ENCODE measurements at places on chromosomes 16 and 17. TPM values are rescaled to one million over a fixed set of nuclear protein-coding genes. Genes with fewer than 3 reads are reported as not detected.

GRCh38 chr17:38970128-38970527, 2.9 kb upstream of the FBXO47 start:
- no peaks in the 10 kb centered on the region for H3K36me3 ChIP-seq
- peaks cover 3% of the 10 kb centered on the region for H3K4me1 ChIP-seq
- no peak for DNase-seq
- H3K27me3 ChIP-seq, result no peaks in the 10 kb centered on the region
- H3K4me3 ChIP-seq, result no peak overlapping the region
- no peak overlapping the region for H3K27ac ChIP-seq

DNA sequence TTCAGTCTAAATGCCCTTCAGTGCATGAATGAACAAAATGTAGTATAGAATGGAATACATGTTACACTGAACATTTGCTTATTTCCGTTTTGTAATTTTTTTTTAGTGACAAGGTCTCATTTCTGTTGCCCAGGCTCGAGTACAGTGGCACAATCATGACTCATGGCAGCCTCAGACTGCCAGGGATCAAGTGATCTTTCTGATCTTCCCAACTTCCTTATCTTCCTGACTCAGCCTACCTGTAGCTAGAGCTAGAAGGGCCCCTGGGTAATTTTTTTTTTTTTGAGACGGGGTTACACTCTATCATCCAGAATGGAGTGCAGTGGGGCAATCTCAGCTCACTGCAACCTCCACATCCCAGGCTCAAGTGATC, 7.3 kb upstream of the SLX4 start:
- no peak overlapping the region for H3K27ac ChIP-seq
- H3K4me3 ChIP-seq, result no peak overlapping the region
- H3K27me3 ChIP-seq, result no peaks in the 10 kb centered on the region
- DNase-seq, result no peak

DNA sequence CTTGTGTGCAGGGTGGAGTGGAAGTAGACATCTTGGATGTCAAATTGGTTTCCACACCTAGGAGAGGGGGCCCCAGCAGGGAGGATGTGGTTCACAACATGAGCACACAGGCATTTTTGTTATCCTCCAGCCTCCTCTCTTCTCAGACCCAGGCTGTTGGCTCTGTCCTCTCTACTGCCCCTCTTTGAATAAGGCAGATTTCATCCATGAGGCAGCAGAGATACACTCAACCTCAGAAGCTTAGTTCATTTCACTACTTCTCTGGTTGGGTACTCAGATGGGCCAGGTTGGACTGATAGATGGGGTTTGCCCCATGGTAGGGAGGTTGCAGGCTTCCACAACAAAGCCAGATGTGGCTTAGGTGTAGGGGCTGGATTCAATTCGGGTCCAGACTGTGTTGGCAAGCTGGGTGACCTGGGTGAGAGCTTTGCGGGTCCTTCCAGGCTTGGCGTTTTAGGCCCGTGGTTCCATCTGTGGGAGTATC, 22.2 kb upstream of the NFATC3 start:
- H3K36me3 ChIP-seq, result no peaks in the 10 kb centered on the region
- H3K27me3 ChIP-seq, result no peaks in the 10 kb centered on the region
- H3K4me3 ChIP-seq, result no peak overlapping the region

- DNase-seq, result no peak
- no peak overlapping the region for H3K27ac ChIP-seq
- no peaks in the 10 kb centered on the region for H3K36me3 ChIP-seq
- no peaks in the 10 kb centered on the region for H3K4me1 ChIP-seq
- peaks cover 46% of the 10 kb centered on the region for H3K27me3 ChIP-seq
Measured at GRCh38 chr17:39217734-39218369, 7.9 kb downstream of the STAC2 start.

GRCh38 chr17:42294469-42295398, 6.4 kb downstream of the STAT5A start:
- H3K4me3 ChIP-seq, result no peak overlapping the region
- H3K27me3 ChIP-seq, result no peaks in the 10 kb centered on the region
- no peak for DNase-seq

DNA sequence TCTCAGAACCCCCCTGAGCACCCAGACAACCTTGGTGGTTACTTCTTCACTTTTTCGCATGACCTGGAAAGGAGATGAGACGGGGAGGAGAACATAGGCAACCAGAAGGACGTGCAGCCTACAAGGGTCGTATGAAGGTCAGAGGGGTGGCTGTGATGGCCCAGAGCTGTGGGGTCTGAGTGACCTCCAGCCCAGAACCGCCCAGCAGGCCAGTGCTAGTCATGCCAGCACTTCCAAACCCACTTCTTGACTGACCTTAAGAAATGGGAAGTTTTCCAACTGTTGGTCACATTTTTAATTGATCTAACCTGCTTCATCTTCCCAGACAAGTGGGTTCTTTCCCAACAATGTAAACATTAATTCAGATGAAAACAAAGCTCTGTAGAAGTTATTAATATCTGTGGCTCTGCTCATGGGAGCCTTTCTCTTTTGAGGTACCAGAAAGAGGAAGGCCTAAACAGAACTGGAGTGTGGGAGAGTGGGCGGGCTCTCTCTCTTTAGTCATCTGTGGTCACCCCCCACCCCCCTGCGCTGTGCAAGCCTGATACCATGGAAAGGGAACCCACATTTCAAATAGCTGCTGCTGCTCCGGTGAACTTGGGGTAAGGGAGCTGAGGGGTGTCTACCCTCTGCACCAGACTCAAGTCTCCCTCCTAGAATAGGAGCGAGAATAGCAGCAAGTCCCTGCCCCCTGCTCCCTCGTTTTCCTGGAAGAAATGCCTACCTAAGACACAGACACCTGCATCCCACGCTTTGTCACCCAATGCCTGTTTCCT, 101.6 kb downstream of the RAB11FIP4 start:
- no peak overlapping the region for H3K4me3 ChIP-seq
- peaks cover 10% of the 10 kb centered on the region for H3K4me1 ChIP-seq
- H3K27me3 ChIP-seq, result no peaks in the 10 kb centered on the region
- no peak overlapping the region for H3K27ac ChIP-seq

DNA sequence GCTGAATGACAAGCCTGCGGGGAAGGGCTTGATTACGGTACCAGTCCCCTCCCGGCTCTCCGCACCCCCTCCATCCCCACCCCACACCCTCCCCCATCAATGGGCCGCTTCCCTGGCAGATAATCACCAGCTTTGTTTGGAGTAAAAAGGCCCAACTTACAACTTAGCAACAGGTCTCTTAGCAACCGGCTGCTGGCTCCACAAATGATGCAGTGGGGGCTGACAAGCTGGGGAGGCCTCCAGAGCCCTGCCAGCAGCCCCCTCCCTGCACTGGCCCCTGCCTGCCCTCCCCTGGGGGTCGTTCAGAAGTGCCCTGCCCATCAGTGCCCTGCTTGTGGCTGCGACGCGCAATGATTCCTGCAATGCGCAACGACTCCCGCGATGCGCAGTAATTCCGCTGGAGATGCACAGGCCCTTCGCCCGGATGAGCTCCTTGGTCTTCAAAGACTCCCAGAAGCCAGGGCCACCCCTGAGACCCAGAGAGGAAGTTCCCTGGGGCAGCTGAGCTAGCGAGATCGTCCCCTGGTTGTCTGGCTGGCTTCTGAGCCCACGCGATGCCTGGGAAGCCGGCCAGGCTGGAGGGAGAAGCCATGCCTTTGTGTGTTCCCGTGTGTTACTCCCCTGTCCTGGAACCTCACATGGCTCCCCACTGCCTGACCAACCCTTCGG, 23.3 kb downstream of the CPNE2 start:
- H3K36me3 ChIP-seq, result peaks cover 56% of the 10 kb centered on the region
- peaks cover 24% of the 10 kb centered on the region for H3K4me1 ChIP-seq
- no peak overlapping the region for H3K4me3 ChIP-seq
- peak; percentile 36 for DNase-seq

Gene KLHDC4
- 45.5 TPM for total RNA-seq
